ENCODE measurements at places on chromosomes 3 and 15.
A peak's percentile ranks its signal among the peaks of the same experiment; 100 is the strongest.

DNA sequence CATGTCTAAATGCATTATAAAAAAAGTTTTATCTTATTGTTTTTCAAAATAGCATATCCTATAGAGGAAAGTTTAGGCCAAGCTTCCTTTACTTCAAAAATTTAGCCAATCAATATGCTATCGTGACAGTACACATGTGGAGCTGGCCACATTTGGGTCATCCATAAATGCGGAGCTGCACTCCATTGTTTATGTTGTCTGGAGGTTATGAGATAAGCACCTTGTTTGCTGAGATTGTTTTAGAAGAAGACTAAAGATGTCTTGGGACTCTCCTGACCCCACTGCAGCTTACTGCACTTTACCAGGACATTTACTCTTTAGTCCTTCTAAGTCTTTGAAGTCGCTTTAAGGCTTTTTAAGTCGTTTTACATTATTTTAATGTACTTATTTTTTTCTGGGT is 265.9 kb downstream of the OCA2 start:
- no peak for DNase-seq

- DNase-seq: no peak
Measured at GRCh38 chr3:61980041-61980440, 393.3 kb downstream of the FEZF2 start.

GRCh38 chr3:11517601-11518000 is 126.1 kb downstream of the VGLL4 start:
- DNase-seq: no peak

DNA sequence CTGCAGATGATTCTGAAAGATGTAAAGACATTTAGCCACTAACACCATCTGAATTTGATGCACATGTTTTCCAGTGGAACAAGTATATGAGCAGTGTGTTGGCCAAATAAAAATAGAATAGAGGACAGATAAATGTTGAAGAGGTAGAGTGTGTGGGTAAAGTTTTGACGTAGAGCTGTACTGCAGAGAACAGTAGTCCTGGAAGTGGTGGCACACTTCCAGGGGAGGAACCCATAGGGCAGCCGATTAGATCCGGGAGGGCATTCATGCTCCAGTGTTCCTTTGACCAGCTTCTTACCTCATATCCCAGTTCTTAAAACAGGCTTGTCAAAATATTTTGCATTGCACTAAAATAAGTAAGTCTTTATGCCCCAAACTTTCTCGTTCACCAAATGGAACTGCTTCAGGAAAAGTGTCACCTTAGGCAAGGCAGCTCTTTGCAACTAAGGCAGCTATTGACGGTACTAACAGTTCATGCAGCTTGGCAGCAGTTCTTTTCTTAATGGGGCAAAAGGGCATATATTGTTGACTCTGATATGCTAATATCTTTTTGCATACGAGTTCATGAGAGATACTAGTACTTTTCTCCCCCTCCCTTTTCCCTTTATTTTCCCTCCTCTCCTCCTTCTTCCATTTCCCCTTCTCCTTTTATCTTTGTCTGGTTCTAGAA is 429.3 kb upstream of the AZI2 start:
- no peak for DNase-seq

- DNase-seq: no peak
Measured at GRCh38 chr3:173976281-173976680, 578.7 kb downstream of the NLGN1 start.

DNA sequence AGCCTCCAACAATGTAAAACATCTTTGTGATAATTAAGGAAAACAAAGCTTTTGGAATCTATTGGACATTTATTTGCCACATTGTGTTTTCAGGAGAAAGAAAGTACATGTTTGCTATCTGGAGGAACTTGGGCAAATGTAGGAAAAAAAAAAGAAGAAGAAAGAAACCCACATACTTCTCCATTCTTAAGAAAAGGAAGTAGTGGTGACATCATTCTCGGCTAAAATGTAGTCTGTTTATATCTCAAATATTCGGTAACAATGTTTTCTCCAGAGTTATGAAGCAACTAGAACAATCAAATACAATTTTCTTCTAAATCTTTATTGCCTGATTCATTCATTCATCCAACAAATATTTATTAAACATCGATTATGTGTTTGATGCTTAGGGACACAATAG is 2.3 kb upstream of the TGFBR2 start:
- no peak for DNase-seq

DNA sequence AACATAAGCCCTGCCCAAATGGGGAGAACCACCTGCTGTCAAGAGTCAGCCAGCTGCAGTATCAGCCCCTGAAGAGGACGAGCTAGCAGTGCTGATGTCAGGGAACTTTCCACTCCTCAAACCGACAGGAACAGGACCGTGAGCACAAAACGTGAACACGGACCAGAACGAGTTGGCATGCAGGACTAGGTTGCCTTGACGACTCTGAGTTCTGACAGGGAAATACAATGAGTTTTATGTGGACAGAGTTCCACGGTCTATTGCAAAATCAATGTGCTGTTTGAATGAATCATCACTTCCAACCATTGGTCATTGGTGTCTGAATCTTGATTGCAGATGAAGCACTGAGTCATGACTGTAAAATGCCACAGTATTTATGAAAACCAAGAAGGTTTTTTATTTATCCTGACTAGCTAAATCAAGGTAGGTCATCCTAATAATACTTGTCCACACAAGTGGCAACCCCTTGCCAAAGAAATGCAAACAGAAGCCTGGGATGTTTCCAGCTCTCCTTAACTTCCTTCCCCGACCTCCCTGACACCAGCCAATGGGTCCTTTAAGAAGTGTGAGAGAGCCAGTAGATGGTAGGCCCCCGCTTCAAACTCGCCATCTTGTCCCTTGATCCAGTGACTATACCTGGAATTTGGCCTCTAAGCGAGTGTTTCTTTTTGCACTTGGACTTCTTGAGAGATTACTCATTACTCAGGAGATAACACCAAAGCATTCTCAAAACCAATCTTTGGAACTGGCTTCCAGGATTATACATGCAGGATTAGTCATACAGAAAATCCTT is 119.6 kb downstream of the ASB7 start:
- no peak for DNase-seq

DNA sequence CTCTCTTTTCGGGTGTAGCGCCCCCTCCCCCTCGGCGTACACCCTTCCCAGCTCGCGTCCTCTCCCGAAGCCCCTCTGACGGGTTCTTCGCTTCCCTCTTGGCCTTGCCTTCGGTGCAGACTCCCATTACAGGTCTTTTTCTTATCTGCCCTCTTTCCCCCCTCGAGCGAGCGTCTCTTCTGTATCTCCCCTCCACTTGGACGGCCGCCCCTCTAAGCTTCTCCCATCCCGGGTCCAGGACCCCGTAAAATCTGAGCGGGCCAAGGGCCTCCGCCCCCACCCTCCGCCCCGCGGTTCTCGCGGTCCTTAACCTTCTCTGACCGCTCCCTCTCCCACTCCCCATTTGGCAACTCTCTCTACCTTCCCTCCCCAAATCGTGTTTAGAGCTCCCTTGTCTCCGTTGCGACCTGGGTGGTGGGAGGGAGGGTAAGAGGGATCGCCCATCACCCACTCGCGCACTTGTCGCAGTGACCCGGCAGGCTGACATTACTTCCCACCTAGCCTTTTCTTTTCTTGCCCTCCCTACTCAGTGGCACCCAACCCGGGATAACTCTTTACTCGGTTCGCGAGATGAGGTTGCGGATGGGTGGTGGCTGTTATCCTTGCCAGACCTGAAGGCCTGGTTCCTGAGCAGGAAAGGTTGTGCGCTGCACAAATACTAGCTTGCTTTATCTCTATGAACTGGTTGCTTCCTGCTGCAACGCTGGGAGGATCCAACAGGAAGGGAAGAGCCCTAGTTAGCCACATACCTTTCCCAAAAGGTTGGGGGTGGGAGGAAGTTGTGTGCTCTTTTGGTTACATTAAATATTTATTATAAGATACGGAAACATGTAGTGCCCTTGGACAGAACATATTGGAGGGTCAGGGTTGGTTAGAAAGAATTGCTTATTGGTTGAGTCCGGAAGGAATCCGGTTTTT is 922 bp downstream of the RAB11A start:
- DNase-seq: peak; percentile 45

DNA sequence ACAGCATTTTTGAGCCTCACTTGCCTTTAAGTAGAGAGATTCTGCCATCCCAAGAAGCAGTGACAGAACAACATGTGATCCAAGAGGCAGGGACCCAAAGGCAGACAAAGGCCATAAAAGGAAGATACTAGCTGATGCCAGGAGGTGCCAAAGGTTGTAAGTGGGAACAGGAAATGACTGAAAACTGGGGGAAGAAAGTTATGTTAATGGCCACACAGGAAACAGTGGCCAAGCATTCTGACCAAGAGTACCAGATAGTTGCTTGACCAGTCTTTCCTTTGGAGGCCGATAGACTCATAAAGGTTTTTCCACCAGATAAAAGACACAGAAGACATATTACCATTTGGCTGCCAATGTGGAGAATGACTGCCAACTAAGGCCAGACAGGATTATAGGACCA is 274.5 kb upstream of the PEX5L start:
- no peak for DNase-seq

DNA sequence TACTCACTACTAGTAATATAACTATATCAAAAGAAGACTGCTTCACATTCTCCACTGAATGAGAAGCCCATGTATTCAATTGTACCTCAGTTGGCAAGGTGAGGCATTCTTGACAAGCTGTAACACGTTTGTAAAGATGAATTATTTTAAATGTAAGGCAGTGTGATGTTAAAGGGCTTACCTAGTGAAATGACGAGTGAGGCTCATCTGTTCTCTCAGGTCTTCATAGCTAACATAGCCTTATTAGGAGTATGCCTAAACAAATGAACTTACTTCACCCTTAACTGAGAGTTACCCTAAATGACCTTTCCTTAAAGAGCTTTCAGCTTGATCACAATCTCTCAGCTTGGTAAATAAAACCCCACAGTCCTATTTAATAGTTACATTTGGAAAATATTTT is 127.3 kb downstream of the FEZF2 start:
- DNase-seq: no peak

GRCh38 chr3:172153335-172153861 is 114.0 kb downstream of the FNDC3B start:
- peak; percentile 67 for DNase-seq

DNA sequence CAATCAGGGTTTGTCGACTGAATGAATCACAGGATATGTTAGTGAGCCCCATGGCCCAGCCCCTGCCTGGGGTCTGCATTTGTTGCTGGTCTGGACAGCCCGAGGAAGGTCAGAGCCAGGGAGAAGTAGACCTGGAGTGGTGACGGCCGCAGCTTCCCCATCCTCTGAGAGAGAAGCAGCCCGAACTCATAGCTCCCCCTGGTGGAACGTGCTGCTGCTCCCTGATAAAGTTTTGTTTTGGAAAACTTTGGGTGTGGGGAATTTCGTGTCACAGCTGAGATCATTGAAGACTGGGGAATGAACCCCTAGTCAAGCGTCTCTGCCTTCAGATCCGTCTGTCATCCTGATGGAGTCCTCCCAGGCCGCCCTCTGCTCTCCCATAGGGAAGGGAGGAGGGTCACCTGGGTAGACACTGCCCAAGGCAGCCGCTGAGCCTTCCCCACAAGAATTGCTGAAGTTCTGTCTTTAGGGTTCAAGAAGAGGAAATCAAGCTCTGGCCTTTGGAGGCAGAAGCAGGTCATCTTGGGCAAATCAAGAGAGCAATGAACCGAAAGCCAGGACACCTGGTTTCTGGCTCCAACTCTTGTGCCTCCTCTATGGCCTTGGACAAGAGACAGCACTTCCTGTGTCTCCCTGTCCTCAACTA is 60.5 kb downstream of the GLDN start:
- no peak for DNase-seq

DNA sequence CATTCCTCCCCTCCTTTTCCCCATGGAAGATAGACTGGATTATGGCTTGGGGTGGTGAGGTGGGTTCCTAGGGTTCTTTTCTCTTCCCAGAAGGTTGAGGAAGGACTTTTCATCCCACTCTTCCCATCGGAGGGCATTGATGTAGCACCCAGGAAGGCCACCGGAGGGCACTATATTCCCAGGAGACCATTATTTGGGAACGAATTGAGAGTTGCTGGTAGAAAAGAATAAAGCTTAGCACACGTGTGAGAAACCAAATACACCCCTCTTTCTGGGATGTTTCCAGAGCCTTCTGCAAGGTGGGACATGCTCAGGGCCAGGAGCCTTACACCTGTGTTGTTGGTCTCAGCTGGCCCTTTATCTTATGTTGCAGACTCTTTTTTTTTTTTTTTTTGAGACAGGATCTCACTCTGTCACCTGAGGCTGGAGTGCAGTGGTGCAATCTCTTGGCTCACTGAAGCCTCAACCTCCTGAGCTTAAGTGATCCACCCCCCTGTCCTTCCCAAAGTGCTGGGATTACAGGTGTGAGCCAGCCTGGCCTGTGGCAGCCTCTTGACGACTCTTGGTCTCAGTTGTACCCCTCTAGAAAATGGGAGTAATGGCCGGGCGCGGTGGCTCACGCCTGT is 6.3 kb upstream of the CDC25A start:
- DNase-seq: no peak

- DNase-seq: no peak
Measured at GRCh38 chr3:12394569-12395271, 89.6 kb upstream of the TSEN2 start.

DNA sequence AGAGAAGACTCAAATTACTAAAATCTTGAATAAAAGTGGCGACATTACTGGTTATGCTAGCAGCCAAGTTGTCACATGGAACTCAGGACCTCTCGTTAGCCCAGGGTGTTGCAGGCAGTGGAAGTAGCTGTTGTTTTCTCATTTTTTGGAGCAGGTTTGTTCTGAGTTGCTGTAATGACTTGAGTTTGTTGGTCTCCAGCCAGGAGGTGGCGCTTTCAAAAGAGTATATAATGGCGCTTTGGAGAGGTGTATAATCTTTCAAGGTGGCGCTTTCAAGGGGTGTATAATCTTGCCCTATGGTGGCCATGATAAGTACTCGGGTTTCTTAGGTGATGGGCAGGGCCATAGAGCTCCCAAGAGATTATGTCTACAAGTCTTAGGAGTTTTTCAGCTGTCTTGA is 632.7 kb downstream of the NTRK3 start:
- DNase-seq: no peak

GRCh38 chr3:105040026-105040622 is 326.6 kb upstream of the ALCAM start:
- DNase-seq: no peak

GRCh38 chr3:146019508-146019907 is 141.5 kb downstream of the PLOD2 start:
- DNase-seq: no peak

- no peak for DNase-seq
Measured at GRCh38 chr15:91752081-91752785, 101.3 kb upstream of the SLCO3A1 start.

GRCh38 chr3:194218646-194219453 is 82.9 kb downstream of the HES1 start:
- no peak for DNase-seq

DNA sequence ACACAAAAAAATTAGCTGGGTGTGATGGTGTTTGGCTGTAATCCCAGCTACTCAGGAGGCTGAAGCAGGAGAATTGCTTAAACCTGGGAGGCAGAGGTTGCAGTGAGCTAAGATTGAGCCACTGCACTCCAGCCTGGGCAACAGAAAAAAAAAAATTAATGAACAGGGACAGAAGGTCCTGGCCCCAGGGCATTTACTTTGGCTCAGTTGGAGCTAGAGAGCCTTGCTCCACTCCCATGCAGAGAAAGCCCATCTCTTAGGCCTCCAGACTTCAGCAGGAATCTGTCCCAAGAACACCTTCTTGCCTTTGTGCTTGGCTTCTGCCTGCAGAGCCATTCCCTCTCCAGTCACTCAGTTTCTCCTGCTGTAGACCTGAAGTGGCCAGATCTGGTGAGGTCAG is 8.7 kb downstream of the KLHDC8B start:
- DNase-seq: no peak

- DNase-seq: no peak
Measured at GRCh38 chr15:86647810-86648440, 568.3 kb downstream of the AGBL1 start.

GRCh38 chr3:107508331-107508730 is 14.4 kb upstream of the BBX start:
- DNase-seq: no peak

- DNase-seq: no peak
Measured at GRCh38 chr3:113606539-113607218, 74.3 kb downstream of the SIDT1 start.

Data from right renal pelvis (tissue), 4 donors.